Stimulated activated CD8-positive, alpha-beta memory T cell treated with anti-CD3 and anti-CD28 coated beads, Interleukin-12 subunit alpha, Interleukin-12 subunit beta, amount 100 ng/mL, for 4 hours (primary cell): ENCODE measurements at places on chromosomes 16 and 17.

- DNase-seq, result no peak
These were observed 84.8 kb upstream of the CPHXL start for GRCh38 chr16:75811020-75811634.

GRCh38 chr16:30723725-30724355 is 24.4 kb upstream of the PHKG2 start:
- DNase-seq, result no peak

DNA sequence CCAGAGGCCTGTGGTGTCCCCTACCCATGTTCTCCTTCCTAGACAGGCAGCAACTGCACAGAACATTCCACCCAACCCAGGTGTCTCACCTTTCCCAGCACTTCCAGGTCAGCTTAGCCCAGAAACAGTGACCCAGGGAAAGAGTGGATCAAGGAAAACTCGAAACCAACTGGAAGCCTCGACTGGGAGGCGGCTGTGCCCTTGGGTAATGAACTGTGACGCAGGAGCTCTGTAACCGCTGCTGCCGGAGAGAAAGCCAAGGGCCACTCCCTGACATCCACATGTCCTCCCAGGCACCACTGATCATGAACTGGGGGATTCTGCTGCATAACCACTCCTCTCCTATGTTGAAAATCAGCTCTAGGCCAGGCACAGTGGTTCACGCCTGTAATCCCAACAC is 34.4 kb downstream of the WDR59 start:
- DNase-seq, result no peak

- DNase-seq, result no peak
These were observed 8.8 kb downstream of the NDEL1 start for GRCh38 chr17:8444494-8444893.

- DNase-seq, result no peak
These were observed 13.8 kb downstream of the STXBP4 start for GRCh38 chr17:54982399-54982798.
